Activated B cell treated with CpG ODN at 0.5 μM for 24 hours (primary cell): ENCODE measurements at places on chromosomes 16 and 17.

GRCh38 chr17:73369111-73369521, 57.3 kb upstream of the CDC42EP4 start:
- DNase-seq, result no peak

DNA sequence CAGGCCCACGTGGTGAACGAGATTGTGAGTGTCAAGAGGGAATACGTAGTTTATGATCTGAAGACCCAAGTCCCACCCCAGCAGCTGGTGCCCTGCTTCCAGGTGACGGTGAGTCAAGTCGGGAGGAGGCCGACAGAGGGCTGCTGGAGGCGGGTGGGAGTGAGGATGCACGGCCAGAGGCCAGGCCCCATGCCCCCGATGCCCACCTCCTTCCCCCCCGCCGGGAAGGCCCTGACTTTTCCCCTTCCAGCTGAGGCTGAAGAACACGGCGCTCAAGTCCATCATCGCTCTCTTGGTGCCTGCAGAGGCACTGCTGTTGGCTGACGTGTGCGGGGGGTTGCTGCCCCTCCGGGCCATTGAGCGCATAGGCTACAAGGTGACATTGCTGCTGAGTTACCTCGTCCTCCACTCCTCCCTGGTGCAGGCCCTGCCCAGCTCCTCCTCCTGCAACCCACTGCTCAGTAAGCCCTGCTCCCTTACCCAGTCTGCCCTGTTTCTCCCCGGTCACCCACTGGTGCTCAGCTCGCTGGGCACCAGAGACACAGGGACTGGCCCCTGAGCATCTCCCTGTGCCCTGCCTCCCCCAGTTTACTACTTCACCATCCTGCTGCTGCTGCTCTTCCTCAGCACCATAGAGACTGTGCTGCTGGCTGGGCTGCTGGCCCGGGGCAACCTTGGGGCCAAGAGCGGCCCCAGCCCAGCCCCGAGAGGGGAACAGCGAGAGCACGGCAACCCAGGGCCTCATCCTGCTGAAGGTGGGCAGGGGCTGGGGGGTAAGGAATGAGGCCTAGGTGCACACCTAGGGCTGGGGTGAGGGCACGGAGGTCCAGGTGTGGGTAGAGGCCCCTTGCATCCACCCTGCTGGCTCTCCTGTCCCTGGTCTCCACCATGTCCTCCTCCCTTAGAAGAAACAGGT, 2.6 kb downstream of the ZACN start:
- no peak for DNase-seq

DNA sequence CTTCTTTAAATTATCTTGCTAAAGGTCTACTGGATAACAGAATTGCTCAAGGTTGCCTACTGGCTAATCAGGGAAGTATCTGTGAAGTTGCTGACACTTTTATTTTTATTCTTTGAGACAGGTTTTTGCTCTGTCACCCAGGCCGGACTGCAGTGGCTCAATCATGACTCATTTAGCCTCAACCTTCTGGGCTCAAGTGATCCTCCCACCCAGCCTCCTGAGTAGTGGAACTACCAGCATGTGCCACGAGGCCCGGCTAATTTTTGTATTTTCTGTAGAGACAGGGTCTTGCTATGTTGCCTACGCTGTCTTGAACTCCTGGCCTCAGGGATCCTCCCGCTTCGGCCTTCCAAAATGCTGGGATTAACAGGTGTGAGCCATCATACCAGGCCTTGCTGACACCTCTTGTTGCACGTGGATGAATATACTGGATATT, 43.1 kb downstream of the GLG1 start:
- DNase-seq, result no peak

DNA sequence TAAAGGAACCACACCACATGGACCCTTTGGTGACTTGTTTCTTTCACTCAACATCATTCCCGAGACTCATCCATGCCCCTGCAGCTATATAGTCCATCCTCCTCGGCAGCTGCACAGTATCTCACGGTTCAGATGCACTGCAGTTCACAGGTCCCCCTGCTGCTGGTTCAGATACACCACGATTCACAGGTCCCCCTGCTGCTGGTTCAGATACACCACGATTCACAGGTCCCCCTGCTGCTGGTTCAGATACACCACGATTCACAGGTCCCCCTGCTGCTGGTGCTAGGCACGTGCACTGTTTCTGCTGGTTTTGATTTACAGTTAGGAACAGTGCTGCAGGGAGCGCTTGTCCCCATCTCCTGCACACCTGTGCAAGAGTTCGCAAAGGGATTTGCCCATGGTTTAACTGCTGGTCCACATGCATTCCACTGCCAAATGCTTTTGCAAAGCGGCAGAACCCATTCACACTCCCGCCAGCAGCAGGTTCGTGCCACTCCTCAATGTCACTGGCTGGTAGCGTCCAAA, 3.8 kb downstream of the HSDL1 start:
- no peak for DNase-seq

GRCh38 chr17:27945333-27945616, 52.1 kb upstream of the LYRM9 start:
- DNase-seq, result no peak

GRCh38 chr16:4522051-4522581, 16.5 kb downstream of the CDIP1 start:
- no peak for DNase-seq

- no peak for DNase-seq
These were observed 17.2 kb upstream of the PRM1 start for GRCh38 chr16:11298143-11298900.

- DNase-seq, result no peak
These were observed 14.1 kb downstream of the ACE start for GRCh38 chr17:63490858-63491400.

DNA sequence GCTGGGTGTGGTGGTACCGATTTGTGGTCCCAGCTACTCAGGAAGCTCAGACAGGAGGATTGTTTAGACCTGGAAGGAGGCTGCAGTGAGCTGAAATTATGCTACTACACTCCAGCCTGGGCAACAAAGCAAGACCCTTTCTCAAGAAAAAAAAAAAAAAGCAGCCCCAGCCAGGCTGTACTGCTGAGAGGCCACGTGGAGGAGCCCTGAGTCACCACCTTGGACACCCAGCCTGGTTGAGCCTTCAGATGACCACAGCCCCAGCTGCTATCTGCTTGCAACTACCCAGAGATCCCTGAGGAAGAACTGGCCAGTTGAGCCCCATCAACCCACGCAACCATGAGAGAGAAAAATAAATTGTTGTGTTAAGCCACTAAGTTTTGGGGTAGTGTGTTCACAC, 23.6 kb upstream of the GPRC5C start:
- DNase-seq, result no peak

- no peak for DNase-seq
These were observed 242.0 kb downstream of the FTO start for GRCh38 chr16:53945996-53946395.

DNA sequence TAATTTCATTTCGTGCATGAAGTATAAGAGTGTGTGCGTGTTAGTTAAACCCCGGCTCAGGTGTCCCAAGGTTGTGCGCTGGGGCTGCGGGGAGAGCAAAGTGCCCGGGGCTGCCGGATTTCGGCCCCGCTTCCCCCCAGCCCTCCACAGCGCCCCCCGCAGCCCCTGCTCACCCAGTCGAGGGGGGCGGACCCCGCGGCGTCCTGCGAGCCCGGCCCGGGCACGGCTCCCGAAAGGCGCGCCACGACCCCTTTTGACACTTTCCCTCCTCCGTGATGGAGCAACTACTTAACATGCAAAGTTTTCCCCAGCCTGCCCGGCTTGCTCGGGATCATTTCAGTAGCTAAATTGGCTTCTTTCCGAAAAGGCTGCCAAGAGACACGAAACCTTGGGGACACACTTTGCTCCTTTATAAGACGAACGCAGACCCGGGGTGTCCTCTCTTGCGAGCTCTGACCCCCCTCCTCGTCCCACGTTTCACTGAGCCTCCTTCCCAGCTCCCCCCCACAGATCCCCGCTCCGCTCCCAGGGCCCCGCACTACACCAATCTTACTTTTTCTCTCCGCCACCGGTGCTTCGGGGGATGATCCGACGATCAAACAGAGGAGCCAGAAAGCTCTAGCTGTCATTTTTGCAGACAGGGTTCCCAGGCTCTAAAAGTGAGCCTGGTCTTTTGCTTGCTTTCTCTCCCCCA, 552 bp downstream of the C17orf58 start:
- peak; percentile 32 for DNase-seq

GRCh38 chr16:9681508-9681907, 500.7 kb downstream of the GRIN2A start:
- DNase-seq, result no peak

- peak; percentile 45 for DNase-seq
These were observed 4.4 kb downstream of the CBX4 start for GRCh38 chr17:79834565-79835469.

DNA sequence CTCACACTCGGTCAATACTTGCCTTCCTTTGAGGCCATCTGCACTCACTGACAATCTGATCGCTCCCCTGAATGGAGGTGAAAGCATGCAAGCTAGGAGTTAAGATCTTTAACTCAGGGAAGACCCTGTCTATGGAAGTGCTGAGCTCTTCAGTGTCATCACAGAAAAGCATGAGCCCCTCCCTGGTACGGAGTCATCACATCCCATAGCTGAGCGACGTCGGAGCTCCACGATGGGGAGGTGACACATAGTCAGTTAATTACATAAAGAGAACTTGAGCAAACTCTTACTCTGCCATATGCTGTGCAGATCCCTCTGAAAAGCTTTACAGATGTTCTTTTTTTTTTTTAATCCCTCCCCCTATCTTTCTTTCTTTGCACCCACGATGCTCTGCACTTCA, 463.2 kb downstream of the WWOX start:
- DNase-seq, result no peak

DNA sequence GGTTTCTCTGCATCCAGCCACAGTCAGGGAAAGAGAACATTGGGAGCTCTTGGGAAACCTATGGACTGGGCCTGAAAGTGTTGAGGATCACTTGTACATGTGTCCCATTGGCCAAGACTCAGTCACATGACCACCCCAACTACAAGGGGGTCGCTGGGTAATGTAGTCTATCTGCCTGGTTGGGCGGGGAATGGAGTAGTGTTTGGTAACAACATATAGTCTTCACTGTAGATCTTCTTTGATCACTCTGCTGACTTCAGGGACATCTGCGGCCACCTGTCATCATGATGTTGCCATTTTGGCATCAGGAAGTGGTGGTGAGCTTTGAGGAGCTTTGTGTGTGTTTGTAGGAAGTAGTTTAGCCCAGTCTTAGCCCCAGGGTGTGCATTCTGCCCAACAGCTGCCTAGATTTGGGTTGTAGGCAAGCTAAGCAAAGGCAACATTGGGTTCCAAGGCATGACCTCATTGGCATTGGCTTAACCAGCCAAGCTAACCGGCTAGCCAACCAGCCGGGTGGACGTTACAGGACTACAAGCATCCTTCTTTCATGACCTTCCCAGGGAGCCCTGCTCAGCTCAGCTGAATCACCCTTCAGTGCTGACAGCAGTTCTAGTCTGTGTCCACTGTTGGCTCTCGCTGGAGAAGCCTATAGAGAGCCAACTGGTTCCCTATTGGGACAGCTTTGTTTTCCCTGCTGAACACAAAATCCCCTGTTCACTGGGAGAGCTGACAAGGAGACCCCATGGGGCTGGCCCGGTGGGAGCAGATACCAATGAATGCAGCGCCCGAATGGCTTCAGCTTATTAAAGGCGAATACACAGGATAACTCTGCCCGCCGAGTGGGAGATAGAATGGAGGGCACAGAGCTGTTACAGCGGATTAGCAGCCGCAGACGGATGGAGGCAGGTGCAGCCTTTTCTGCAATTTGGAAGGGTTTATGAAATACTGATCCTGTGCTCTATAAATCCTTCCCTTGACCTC, 178.6 kb downstream of the NTN1 start:
- no peak for DNase-seq

DNA sequence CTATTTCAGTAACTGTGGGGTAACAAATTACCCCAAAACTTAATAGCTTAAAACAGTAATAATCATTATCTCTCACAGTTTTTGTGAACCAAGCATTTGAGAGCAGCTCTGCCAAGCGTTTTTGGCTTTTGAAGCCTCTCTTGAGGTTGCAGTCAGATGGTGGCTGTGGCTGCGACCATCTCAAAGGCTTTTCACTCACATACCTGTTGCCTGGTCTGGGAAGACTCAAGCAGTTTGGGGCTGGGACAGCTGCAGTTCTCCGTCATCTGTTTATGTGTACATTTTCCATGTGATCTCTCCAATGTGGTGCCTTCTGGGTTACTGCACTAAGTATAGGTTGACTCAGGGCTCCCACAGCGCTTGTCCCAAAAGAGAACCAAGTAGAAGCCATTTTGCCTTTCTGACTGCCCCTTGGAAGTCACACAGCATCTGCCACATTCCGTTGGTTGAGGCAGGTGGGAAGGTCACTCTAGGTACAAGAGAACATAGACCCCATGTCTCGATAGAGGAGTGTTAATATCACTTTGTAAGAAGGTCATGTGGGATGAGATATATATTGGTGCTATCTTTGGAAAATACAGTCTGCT, 49.6 kb downstream of the LDHD start:
- no peak for DNase-seq

DNA sequence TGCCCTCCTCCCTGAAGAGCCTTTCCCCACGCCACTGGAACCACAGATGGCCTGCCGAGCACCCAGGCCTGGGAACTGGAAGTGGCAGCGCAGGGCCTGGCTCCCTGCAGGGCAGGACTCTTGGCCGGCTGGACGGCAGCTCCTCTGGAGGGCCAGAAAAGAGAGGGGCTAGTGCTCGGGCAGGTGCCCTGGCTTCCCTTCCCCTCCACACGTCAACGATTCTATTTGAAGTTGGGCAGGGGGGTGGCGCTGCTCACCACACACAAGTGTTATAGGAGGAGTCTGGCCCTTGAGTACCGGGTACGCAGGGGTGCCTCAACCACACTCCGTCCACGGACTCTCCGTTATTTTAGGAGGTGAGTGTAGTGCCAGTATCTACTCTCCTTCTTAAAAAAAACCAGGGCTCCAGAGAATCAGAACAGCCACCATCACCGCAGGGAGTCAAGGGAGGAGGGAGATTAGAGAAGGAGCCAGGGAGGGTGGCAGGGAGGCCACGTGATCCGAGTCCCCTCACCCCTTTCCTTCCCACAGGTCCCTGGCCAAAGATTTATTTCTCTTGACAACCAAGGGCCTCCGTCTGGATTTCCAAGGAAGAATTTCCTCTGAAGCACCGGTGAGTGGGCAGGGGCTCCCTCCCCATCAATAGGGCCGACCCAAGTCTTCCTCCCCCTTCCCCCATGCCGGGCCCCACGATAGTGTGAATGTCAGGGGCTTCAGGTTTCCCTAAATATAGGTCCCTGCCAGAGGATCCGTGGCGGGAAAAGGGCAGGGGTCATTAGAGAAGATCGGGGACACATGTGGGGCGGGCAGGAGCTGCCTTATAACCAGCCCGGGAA, 1.4 kb upstream of the ALDOA start:
- DNase-seq, result peak; percentile 56

GRCh38 chr16:75506574-75506973, 11.3 kb upstream of the CHST6 start:
- no peak for DNase-seq

- DNase-seq, result no peak
These were observed 226.5 kb upstream of the MPHOSPH6 start for GRCh38 chr16:82396509-82396908.

GRCh38 chr17:54903375-54903774, 2.7 kb downstream of the TOM1L1 start:
- no peak for DNase-seq

- DNase-seq, result no peak
These were observed 128.7 kb downstream of the C16orf78 start for GRCh38 chr16:49502136-49502881.

- DNase-seq, result no peak
These were observed 211.5 kb downstream of the CDH11 start for GRCh38 chr16:64910356-64910755.
